ENCODE measurements at places on chromosomes 2 and 18.
A peak's percentile ranks its signal among the peaks of the same experiment; 100 is the strongest.

DNA sequence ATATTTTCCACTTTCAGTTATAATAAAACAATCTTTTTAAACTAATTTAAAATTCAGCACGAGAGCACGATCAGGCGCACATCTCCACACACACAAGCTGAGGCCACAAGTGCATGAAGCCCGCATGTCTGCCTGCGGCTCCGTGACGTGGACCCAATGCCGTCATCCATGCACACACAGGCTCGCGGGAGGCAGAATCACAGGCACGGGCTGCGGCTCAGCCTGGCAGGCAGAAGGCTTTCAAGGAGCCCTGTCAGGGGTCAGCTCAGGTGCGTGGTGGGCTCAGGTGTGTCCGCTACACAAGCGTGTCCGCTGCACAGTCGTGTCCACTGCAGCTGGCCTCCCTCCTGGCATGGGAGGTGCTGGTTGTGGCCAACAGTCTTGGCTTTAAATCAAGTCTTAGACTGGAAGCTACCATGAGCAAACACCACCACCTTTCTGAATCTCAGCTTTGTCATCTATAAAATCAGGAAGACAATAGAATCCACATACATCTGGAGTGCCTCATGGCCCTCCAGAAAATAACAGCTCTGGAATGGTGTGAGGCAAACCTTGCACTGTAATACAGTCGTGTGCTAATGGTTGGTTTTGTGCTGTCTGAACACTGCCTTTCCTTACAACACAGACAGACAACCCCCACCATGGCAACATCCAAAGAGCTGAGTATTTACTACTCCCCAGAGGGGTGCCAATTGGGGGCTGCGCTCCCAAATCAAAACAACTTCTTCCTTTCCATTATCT lies 210.1 kb downstream of the NDUFA10 start:
- no peak for DNase-seq

- peak; percentile 92 for DNase-seq
Measured at GRCh38 chr2:235008584-235009044, 56.8 kb downstream of the SH3BP4 start.

DNA sequence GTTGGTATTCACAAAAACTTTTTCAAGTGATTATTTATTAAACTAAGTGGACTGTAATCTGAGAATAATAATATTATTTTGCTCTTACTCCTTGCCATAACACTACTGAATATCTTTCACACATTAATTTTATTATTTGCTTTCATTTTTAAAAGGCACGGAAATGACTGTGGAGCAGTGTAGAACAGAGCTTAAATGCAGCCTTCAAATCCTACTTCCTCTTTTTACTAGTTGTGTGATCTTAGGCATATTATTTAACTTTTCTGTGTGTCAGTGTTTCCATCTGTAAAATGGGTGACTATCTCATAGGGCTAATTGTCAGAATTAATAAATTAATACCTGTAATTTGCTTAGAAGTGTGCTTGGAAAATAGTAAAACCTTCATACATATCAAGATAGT lies 55.5 kb upstream of the SLC8A1 start:
- no peak for DNase-seq

DNA sequence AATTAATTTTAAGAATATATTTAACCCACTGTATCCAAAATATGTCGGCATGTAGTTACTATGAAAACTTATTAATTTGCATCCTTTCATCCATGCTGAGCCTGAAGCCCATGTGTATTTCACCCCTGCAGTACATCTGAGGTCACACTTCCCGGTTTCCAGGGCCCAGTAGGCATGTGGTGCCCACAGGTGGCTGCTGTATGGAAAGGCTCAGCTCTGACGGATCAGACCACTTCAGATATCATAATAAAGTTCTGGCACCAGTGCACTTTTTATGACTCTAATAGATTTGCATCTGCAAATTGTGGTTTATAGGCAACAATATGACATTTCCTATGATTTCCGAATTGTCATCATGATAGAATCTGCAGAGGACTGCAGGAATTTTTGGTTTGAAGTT lies 22.5 kb downstream of the SH3RF3 start:
- peak; percentile 38 for DNase-seq

DNA sequence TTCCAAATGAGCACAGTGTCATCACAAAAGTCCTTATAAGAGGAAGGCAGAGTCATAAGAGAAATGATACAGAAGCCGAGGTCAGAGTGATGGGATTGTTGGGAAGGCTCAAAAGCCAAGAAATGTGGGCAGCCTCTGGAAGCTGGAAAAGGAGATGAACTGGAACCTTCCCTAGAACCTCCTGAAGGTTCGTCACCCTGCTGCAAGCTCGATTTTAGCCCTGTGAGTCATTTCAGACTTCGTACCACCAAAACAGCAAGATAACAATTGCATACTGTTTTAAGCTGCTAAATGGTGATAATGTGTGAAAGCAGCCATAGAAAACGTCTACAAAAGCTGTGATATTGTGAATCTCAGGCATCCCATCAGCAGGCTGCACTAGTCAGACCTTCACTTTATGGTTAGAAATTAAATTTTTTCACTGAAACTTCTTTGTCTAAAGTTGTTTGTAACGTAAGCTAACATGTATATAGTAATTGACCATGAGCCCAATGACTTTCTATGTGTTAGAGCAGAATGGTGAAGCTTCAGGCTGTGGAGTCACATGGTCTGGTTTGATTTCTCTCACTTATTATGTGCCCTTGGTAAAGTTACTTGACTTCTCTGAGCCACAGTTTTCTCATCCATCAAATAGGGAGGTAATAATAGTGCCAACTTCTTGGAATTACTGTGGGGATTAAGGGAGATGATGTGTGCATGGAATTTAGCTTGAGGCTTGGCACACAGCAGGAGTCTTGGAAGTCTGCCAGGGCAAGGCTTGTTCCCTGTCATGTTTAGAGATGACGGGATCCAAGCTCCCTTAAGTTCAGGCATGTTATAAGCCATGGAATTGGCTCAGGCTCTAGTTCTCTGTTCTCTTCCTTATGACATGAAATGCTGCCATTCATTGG lies 132.0 kb upstream of the CCDC195 start:
- DNase-seq: peak; percentile 41

- no peak for DNase-seq
Measured at GRCh38 chr2:8403876-8404275, 278.0 kb upstream of the ID2 start.

- DNase-seq: peak; percentile 88
Measured at GRCh38 chr2:199309973-199310372, 147.8 kb downstream of the SATB2 start.

- no peak for DNase-seq
Measured at GRCh38 chr2:199738727-199739412, 112.1 kb downstream of the FTCDNL1 start.

- peak; percentile 52 for DNase-seq
Measured at GRCh38 chr2:173652767-173653431, 298.2 kb downstream of the CDCA7 start.

DNA sequence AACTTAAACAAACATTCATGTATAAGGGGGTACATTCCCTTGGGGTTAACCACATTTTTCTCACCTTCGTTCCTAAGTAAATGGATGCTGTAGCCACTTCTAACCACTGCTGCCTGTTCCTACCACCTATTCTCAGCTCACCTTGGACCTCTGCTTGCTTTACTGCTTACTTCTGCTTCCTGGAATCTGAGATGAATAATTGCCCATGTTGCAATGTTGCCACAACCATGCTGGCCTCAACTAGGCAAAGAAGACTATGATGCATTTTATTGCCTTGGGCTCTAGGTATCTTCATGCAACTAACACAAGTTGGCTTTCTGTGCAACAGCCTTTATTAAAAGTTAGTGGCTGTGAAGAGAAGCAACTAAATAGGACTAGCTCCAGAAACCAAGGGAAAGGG lies 106.3 kb upstream of the TCF4 start:
- no peak for DNase-seq

GRCh38 chr2:73072129-73072395 lies 550 bp upstream of the SFXN5 start:
- DNase-seq: no peak

DNA sequence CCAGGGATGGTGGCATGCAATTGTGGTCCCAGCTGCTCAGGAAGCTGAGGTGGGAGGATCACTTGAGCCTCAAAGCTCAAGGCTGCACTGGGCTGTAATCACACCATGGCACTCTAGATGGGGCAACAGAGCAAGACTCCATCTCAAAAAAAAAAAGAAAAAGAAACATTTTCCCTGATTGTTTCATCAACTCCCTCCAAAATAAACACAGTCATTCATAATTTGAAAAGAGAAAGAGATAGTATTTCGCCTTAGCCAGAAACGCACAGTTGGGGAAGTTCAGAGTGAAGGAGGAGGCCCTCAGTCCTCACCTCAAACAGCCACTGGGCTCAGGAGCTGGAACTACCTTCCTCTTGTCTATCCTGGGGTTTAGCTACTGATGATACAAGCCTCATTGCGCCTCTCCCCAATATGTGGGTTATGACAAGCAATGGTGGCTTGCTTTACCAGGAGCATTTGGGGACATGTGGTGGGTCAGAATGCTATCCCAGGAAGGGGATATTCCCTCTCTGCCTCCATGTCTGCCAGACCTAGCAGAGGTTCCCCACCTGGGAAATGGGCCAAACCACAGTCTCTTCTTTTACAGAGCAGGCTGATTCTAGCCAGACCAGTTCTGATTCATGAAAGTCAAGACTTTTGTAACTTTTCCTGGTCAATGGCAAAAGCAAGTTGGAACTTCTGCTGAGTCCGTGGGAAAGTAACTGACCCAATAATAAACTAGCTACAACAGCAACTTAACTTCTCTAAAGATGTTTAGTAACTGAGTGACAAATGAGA lies 22.2 kb upstream of the TMEM87B start:
- DNase-seq: no peak

- no peak for DNase-seq
Measured at GRCh38 chr18:10771053-10771709, 245.4 kb downstream of the NAPG start.

DNA sequence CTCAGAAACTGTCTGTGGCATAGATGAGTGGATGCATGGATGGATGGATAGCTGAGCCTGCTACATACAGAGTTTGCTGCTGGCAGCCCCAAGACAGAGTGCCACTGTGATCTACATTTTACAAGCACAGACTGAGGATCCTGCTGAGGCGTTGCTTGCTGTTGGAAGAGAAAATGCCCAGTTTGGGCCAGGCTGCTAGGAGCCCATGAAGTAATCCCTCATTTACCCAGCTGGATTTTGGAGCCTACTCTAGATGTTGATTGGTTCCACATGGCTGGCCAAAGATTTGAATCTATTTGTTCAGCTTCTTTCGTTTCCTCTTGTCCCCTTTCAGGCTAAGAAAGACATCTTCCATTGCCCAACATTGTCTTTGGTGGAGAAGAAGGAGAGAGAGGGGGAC lies 261.3 kb downstream of the CLIP4 start:
- no peak for DNase-seq

DNA sequence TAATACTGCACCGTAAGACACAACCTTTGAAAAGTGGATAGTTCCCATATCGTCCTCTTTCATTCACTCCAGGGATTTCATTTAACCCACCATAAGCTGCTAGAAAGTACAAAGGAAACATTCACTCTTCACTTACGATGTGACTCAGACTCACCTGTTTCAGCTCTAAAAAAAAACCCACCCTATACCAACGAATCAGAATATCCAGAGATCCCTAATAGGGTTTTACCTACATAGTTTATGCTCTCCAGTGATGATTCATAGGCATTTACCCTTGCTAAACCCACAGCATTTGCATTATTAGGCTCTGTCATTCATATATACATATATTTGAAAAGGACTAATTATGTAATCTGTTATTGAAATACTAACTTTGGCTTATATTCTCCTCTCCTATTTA lies 60.2 kb downstream of the PRPF40A start:
- DNase-seq: no peak

DNA sequence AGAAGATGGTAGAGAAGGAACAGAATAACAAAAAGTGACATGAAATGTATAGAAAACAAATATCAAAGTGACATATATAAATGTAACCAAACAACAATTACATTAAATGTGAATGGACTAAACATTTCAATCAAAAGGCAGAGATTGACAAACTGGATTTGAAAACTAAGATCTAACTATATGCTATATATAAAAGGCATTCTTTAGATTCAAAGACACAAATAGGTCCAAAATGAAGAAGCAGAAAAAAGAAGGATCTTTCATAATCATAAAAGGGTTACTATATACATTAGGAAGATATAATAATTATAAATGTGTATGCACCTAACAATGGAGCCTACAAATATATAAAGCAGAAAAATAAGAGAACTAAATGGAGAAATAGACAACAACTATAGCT lies 183.7 kb downstream of the METTL4 start:
- DNase-seq: no peak

DNA sequence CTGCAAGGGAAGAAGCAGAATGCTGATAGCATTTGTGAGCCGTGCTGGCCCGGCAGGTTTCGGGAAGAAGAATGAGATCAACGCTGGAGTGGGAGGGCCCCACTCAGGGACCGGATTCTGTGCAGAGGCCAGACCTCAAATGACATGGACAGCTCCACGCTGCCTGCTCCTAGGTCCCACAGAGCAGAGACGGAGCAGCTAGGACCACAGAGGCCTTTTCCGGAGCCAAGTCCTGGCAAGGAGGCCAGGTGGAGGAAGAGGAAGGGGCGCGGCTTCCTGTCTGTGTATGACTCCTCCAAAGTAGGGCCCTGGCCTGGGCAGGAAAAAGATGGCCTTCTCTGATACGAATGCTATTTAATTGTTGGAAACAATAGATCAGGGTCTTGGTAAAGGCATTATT lies 139.9 kb downstream of the LRRC30 start:
- DNase-seq: no peak

- no peak for DNase-seq
Measured at GRCh38 chr18:9696701-9697100, 11.4 kb upstream of the RAB31 start.

DNA sequence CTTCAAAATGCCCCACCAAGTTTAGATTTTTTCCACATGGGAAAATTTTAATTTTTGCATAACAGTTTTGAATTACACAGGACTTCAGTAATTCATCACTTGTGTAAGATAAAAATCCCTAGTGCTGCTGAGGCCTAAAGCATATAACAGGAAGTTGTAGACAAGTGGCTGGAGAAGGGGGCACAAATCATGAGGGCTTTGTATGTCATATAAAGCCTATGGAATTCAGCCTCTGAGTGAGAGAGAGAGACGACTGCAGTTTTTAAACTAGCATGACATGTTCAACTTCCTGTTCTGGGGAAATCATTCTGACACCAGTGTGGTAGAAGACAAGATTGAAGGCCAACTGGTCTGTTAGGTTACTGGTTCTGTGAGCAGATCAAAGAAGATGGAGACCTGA lies 187.3 kb upstream of the CHST9 start:
- no peak for DNase-seq

DNA sequence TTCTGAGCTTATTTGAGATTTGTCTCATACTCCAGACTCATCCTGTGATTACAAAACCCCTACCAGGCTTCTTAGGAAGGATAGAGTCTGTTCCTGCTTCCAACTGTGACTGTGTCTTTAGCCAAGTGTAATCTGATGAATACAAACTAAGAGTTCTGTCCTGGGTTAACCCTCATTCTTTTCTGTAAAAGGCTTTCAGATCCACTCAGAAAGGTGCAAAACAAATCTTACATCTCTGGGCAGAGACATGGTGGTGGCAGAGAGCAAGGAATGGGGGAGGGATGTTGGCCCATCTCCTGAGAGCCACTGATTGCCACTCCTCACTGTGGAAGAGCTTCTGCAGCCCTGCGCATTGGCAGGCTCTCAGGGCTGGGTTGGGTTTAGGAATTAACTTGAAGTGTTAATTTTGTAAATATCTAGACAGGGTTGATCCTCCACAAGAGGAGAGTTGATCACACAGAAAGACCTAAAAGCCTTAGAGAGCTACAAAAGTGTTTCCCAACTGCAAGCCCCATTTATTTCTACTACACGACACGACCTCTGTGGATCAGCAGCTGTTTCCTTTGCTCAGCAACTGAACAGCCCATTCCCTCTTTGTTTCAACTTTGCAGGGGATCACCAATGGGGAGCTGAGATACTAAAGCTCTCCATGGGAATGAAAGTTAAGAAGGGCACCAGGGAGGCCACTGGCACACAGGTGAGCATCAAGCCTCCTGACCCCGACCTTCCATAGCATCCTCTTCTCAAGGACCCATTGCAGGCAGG lies 23.7 kb upstream of the SPTBN1 start:
- DNase-seq: no peak
